ENCODE measurements at places on chromosomes 12 and 14.

- no peak for DNase-seq
Measured at GRCh38 chr12:3757261-3757660, 4.4 kb upstream of the CRACR2A start.

DNA sequence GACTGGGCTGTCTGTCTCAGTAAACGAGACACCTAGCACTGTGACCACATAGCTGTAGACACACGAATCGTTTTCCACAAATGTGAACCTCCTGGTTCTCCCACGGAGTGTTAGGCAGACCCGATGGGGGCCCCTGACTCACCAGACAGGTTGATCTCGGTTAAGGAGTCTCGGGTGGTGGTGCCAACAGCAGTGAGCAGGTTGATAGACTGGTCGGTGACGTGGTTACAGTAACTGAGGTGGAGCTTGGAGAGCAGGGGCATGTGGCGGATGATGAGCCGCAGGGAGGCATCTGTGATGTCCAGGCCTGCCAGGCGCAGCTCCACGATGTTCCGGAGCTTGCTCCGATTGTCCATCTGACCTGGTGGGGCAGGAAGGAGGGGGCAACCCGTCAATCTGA, 39.8 kb downstream of the RNF34 start:
- no peak for DNase-seq

DNA sequence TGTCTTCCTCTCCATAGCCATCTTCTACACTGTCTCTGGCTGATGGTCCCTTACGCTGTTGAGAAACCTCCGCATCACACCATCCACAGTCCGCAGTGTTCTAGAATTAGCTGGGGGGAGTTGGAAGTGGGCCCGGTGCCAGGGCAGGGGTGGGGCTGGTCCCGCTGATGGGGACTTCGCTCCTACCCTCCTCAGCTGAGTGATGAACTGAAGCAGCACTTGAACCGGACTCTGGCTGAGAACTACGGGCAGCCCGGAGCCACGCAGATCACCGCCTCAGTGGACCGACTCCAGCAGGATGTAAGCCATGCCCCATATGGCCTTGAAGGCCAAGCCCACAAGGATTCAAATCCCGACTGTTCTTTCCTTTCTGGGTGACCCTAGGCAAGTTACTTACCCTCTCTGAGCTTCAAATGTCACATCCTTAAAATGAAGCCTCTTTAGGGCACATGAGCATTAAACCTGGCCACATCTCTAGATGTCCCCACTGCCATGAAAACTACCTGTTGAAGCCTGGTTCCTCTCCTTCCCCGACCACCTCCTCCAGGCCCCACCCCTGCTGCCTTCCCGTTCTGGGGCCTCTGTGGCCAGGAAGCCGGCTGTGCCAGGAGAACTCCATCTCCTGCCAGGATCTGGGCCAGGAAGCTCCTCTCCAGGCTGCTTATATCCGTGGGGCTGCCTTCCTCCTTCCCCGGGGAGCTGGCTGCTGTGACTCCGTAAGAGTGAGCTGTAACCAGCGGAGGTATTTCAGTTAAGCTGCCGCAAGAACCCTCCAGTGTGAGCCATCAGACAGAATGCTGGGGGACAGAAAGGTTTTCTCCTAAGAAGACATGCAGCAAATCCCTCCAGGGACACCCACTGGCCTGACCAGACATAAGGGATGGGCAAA, 53.1 kb downstream of the TSPAN11 start:
- no peak for DNase-seq

GRCh38 chr14:52790756-52791222, 618 bp downstream of the GNPNAT1 start:
- DNase-seq: no peak

- no peak for DNase-seq
Measured at GRCh38 chr12:71465796-71466195, 26.2 kb downstream of the LGR5 start.

- no peak for DNase-seq
Measured at GRCh38 chr12:19129122-19129485, 429 bp upstream of the PLEKHA5 start.

DNA sequence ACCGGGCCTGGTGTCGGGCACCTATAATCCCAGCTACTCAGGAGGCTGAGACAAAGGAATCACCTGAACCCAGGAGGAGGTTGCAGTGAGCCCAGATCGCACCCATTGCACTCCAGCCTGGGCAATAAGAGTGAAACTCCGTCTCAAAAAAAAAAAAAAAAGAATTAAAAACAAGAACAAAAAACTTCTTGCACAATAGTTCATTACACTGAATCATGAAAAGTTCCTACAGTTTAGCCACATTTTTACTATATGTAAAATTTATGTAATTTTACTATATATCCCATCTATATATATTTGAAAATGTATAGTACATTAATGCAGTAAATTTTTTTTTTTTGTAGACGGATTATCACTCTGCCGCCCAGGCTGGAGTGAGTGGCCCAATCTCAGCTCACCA, 4.6 kb downstream of the ATP5F1B start:
- DNase-seq: no peak

- DNase-seq: no peak
Measured at GRCh38 chr12:14741153-14741552, 44.8 kb upstream of the GUCY2C start.

GRCh38 chr14:100078997-100079725, 13.9 kb downstream of the EVL start:
- peak; percentile 66 for DNase-seq

DNA sequence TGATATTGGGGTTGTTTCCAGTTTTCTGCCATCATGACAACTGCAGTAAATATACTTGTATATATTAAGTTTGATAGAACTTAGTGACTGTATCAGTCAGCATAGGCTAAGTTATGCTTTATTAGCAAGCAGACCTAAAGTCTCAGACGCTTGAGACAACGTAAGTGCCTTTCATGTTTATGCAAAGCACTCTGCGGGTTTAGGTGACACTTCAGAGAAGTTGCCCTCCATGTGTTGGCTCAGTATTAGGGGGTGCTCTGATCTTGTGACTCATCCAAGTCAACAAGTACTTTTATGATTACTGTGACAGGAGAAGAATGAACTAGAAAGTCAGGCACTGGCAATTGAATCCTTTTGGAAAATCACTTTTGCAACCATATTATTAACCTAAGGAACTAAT, 13.3 kb upstream of the OTOGL start:
- no peak for DNase-seq

- no peak for DNase-seq
Measured at GRCh38 chr12:102388469-102388868, 91.9 kb downstream of the IGF1 start.

DNA sequence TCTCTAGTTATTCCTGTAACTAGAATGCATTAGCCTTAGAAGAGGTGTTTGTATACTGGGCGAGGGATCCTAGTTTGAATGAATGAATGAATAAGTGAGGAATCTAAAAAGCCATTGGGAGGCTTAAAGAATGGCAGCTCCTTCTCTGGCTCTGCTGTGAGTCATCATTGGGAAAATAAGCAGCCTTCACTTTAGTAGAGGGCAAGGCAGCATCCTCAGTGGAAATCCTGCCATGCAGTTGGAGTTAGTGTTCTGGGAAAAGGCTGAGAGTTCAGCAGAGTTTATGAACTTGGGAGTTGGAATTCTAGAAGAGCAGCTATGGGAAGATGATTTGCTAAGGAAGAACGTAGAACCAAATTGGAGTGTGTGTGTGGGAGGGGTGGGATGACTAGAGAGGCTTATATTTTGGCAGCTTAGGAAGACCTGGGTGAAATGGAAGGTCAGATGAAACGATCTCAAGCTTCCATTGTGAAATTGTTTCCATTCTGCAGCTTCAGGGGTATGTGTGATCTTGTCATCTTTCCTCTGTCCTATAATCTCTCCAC, 120.8 kb downstream of the PTCSC3 start:
- no peak for DNase-seq
